ENCODE measurements at places on chromosomes 11 and 22.

GRCh38 chr11:132202621-132203020 lies 832.2 kb downstream of the NTM start:
- DNase-seq = no peak

DNA sequence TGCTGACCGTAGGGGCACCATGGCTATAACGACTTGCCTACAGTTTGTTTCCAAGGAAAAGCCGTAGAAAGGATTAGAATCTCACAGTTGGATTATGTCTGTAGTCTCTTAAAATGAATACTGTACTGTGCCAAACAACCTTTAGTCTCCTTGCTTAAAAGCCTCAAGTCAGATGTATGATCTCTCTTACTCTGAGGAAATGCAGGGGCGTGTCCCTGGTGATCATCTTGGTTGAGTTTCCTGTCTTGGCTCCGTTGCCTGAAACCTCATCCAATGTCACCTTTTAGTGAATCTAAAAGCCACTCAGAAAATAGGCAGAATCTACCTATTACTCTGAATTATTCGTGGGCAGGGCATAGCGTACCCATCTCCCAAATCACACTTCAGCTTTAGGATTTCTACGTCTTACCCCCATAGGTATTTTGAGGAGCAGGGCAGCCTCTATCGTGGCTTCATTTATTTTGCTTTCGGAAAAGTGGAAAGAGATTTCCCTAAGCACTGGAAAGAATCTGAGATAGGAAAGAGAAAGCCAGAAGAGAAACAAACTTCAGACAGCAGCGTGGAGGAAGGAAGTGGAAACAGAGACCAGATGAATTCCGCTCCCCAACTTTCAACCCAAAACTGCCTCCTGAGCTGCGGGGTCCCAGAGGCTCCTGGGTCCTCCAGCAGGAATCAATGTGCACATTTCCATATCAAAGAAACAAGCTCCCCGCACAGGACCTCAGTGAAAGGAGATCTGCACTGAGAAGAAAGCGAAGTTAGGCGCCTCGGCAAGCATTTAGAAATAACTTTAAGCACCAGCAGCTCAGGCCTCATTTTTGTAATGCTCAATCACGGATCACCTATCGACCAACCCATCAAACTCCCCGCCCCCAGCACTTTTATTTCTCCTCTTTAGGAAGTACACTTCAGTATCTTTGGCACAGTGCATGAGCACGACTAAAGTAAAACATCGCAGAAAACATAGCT lies 245.8 kb downstream of the ETS1 start:
- peak; percentile 32 for DNase-seq

DNA sequence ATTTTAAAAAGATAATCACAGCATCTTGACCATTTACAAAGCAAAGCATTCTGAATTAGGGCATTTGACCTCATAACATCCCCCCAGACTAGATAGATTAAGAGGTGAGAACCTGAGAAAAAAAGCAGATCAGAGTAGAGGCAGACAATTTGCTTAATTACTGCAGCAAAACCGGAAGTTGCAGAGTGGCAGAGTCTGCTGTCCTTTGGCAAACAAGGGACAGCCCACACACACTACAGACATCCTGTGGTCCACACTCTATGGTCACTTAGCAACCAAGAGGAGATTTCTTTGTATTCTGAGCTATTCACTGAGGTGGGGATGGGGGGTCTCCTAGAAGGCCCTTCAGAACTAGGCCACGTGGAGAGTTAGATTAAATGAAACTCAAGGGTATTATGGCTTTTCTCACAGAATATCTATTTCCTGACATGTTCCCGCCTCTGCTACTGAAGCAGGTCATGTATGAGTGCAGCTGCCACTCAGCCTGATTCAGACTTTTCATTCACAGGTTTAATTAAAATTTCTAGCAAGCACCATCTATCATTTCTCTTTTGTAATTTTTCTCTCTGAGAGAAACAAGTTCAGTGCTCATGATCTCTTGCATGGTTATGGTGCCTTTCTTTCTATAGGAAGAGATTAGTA lies 48.5 kb downstream of the SVIP start:
- no peak for DNase-seq

DNA sequence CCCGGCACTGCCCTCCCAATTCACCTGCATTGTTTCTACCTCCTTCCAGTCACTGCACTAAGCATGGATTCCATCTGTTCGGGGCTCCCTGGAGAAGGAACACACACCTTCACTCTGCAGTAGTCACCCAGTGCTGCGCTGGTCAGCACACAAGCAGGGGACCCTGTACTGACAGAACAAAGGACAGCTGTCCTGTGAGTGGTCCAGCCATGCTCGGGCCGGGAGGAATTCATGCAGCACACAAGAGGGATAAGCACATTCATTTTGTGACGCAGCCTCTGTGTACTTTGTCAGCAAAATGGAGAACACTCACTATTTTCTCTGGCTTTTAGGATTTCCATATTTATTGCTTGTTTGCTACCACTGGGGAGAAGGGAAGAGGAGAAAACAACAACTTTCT lies 167.3 kb downstream of the NTM start:
- DNase-seq = no peak

DNA sequence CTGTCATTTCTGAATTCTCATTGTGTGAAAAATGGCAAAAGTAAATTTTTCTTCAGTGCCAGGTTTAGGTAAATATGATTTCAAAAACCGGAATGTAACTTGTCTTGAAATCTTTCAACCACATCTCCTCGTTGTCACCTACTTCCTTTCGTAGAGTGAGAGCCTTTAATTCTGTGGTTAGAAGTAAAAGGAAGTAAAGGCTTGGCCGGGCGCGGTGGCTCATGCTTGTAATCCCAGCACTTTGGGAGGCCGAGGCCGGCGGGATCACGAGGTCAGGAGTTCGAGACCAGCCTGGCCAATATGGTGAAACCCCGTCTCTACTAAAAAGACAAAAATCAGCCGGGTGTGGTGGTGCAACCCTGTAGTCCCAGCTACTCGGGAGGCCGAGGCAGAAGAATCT lies 29.8 kb downstream of the SGSM3 start:
- DNase-seq = no peak

DNA sequence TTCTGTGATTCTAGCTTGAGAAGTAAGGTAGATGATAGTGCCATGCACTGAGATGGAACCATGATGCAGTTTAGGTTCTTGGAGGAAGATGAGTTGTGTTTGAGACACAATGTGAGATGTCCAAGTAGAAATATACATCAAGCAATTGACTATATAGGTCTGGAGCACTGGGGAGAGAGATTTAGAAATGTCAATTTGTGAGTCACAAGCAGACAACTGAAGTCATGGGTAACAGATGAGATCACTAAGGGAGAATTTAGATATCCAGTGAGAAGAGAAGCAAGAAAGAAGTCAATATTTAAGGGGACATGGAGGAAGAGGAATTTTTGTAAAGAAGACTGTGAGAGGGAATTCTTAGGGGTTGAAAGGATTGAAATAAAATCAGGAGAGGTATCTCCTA lies 65.1 kb upstream of the RRAS2 start:
- no peak for DNase-seq

DNA sequence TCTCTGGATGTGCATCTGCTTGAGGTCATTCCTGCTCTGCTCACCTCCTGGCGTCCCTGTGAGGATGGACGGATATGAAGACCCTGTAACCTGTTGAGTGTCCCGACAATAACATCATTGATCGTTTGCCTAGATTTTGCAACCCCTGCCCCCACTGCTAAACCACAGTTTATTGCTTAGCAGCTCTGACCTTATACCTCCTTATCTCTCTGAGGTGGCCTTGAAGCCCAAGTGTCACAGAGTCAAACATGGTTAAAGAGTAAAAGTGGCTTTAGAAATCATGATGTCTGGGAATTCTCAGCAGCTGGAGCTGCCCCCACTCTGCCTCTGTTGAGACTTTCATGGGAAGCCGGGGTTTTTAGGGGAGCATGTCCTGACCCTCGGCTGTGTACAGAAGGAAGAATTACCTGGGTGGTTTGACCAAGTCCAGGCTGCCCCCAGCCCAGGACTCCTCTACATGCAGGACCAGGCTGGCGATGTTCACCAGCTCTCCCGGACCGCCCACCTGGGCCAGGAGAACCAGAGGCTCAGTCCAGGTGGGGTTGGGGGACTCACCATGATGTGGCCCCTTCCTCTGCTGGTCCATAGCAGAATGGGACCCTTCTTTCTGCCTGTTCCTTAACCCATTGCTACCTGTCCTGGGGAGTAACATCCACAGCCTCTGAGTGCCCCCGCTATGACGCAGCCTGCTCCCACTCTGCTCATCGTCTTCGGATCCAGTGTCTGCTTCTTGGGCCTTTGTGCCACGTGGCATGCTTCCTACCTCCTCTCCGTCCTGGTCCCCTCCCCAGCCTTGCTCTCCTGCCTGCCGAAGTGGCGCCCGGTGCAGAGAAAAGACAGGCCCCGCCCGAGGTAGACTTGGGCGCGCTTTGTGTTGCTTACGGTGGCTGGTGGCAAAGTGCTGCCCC lies 33.4 kb upstream of the FTH1 start:
- DNase-seq = no peak

DNA sequence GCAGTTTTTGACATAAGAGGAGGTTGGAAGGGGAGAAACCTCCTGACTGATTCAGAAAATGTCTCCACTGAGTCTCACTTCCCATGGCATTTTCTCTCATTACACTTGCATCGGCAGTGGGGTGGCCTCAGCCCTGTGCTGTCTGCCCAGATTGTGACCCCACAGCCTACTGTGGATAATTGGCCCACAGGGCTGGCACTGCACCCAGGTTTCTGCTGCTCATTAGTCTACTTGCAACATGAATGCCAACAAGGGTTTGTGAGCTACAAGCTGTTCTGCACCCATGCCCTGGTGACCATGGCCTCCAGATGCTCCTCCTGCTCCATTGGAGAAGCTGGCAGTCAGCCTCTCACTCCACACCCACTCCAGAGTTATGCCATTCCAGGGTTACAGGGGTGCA lies 296.0 kb downstream of the CTTN start:
- DNase-seq = no peak

GRCh38 chr11:78654071-78654470 lies 79.4 kb upstream of the NARS2 start:
- DNase-seq = no peak

DNA sequence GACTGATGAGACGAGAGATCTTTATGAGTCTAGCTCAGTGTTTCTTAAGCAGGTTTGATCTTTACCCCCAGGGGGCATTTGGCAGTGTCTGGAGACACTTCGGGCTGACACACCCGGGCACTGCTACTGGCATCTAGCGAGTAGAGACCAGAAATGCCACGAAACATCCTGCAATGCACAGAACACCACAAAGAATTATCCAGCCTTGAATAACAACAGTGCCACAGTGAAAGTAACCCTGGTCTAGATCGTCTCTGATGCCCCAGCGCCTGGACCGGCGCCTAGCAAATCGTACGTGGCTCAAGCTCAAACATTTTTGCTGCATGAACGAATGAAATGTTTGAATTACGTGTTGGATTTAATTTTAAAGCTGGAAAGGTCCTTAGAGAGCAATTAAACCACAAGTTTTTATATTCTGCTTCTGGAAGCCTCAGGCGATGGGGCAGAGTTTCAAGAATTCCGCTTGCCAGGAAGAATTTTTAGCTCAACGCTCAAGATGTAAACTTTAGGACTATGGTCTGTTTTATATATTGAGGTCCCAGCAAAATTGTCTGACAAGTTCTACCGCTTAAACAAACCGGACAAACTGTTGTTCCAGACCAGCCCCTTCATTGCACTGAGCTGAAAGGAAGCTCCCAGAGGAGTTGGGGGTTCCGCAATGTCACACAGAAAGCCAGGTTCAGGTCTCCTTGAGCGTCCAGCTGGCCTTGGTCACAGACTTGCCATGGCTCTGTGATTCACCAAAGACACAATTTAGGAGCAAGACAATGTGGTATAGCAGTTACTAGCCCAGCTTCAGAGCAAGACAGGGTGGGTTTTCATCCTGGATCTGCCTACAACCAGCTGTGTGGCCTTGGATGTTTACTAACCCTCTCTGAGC lies 44.2 kb upstream of the SMTN start:
- DNase-seq = no peak

DNA sequence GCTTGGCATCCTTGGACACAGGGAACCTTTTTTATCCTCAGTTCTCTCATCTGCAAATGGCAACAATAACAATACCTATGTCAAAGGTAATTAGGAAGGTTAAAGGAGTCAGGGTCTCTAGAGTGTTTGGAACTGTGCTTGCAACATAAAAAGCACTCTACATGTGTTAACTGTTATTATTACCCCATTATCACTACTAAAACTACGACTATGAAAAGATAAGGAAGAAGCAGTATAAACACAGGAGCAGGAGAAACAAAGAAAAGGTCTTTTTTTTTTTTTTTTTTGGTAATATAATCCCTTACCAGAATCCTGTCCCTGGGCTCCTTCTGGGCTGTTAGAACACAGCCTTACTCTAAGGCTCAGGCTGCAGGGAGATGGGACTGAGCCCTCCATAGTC lies 348.2 kb downstream of the CADM1 start:
- no peak for DNase-seq

DNA sequence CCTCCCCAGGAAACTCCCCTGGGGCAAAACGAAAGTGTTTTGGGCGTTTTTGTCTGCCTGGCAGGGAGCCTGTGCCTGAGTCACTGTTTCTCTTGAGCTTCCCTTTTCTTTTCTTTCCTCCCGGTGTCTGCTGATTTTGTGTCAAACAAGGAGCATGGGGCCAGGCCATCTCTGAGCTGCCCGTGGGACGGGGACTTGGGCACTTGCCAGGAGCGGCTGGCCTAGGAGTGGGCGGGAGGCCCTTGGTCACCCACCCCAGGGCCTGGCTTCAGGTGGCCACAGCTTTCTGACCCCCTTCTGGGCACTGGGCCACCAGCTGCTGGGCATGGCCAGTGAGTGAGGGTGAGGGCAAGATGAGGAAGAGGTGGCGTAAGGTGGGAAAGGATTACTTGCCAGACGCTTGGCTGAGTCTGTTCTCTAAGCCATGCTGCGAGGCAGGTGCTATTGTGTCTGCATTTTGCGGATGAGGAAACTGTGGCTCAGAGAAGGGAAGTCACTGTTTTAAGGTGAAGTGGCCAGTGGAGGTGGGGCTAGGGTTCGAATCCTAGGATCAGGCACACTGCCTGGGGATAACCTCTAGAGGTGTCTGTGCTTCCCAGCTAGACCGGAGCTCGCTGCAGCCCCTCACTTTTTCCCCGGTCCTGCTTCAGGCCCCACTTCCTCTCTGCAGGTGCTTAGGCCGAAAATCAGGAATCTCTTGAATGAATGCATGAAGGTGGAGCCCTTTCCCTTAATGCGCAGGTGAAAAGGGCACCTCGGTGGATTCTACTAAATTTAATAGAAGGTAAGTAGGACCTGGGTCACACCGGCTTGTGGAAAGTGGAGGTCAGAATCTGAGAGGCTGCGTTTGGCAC lies 7.8 kb upstream of the NFAM1 start:
- DNase-seq = no peak

- no peak for DNase-seq
Observed at GRCh38 chr11:73359930-73360742, 16.1 kb upstream of the RELT start.
